Substantia nigra (tissue), 51 donors: ENCODE measurements at places on chromosomes 7 and 10.

DNA sequence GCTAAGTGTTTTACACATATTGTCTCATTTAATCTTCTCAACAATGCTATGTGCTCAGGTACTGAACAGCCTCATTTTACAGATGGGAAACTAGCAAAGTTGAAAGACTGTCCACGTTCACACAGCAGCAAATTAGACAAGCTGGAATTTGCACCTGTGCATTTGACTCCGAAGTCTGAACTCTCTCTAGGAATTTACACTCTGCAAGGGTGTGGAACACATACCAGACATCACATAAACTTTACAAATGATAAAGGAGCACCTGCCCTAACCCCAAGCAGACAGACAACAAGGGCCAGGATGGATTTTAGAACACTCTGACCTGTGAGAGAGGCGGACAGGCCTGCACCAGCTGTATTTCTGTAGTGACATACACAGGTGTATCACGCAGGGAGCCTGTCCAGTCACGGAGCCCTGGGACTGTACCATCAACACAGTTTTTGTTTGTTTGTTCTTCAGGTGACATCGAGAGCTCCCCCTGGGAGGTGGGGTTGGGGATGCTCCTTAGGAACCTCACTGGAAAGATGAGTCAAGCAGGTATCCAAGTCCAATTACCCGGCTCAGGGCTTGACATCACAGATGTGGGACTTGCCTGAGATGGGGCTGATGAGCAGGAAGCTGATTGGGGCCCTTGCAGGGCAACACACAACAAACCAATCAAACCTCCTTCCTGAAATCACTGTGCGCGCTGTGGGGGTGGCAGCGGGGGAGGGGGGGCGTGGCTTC, 31.0 kb downstream of the MKI67 start:
- DNase-seq, result no peak

DNA sequence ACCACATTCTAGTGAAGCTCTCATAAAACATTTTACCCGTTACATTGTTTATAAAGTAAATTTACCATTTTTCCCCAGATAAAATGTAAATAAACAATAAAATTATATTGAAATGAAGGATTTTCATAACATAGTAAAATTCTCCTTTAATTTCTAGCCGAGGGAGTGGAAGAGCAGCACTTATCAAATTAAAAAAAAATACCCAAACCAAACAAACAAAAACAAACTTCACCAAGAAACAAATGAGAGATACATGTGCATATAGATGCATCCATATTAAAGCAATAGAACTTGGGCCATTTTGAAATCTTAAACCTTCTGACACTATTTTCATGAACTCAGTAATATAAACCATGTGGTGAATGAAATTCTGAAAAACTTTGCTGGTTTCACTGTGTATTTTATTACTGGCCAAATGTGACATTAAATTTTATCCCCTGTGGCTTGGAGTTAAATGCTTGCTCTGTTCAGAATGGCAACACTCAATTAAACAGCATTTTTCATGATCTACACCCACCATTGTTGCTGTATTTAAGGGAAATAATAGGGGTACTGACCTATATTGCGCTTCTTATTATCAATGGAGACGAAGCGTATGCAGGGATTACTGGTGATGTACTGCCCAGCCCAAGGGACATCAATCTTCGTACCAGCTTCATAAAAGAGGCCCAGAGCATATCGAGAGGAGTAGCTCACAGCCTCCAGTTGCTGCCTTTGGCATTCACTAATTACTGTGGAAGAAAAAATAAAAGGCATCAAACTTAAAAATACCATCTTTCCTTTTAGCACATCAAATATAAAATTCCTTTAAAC, 220.9 kb downstream of the RNLS start:
- no peak for DNase-seq

DNA sequence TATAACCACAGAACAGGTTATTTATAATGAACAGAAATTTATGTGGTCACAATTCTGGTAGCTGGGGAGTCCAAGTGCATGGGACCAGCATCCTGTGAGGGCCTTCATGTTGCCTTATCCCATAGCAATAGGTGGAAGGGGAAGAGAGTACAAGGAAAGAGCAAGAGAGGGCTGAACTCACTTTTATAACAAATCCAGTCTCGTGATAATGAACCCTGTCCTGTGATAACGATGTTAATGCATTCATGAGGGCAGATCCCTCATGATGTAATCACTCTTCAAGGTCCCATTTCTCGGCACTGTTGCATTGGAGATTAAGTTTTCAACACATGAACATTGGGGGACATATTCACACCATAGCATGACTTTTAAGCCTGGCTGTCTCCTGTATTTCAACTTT, 27.4 kb upstream of the CCDC7 start:
- DNase-seq, result no peak

- no peak for DNase-seq
Observed at GRCh38 chr10:97539523-97540200, 32.9 kb upstream of the ANKRD2 start.

DNA sequence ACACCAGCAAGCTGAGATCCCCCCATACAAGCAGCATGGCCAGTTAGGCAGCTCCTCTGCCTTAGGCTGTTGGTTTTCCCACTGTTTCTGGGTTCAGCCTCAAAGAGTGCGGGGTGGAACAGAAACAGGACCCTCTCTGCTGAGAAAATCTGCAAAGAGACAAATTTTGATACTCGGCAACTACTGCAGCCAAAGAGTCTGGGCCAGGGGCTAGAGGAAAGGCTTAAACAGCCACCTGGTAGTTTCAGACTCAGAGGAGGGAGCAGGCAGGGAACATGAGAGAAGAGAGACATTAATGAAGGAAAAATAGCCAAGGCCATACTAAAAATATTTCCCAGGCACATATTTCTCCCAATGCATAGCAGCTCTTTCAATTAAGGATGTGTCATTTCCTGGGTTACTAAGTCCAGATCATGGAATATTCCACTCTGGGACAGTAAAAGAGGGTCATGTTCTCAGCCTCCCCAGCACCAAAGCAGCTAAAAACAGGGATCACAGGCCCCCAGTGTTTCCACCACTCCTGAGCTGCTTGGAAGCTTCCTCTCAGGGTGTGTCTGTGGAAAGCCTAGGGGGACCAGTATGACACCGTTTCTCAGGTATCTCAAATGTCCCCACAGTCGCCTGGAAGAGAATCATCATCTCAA, 29.8 kb downstream of the PDLIM1 start:
- DNase-seq, result no peak

GRCh38 chr10:44742248-44742647, 168.9 kb upstream of the TMEM72 start:
- DNase-seq, result no peak

- DNase-seq, result no peak
Observed at GRCh38 chr10:133263674-133264073, 13.0 kb downstream of the ADAM8 start.

DNA sequence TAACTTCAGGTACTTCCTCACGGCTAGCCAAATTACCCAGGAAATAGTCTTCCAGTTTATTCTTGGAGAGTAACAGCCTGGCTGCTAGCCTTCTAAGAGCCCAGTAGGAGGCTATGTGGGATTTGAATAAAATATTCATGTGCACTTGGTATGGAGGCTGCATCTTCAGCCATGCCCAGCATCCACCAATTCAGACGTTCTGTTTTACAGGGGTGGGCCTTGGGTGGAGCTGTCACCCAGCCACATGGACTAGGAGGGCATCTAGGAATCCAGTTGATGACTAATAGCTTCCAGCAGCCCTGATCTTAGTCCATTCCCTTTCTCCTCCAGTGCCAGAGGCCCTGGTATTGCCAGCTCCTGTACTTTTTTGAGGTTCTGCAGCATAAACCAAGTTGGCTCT, 66.3 kb upstream of the ZRANB1 start:
- no peak for DNase-seq

- no peak for DNase-seq
Observed at GRCh38 chr7:111363099-111363498, 199.2 kb downstream of the IMMP2L start.

DNA sequence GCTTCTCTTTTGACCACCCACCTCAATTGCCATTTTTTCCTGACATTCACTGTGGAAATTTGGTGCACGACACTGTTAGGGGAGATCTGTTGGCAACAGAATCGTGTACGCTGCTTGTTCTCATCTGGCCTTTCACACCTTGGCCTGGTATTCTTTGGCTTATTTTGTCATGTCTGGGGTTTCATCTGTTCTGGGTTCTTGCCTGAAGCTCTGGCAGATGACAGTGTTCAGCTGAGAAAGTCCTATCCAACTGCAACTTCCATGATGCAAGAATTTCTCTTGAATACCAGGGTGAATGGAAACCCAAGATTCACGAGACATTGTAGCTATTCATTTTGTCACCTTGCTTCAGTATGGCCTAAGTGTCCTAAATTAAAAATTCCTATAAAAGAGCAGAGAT, 82.6 kb upstream of the CELF2 start:
- DNase-seq, result no peak

DNA sequence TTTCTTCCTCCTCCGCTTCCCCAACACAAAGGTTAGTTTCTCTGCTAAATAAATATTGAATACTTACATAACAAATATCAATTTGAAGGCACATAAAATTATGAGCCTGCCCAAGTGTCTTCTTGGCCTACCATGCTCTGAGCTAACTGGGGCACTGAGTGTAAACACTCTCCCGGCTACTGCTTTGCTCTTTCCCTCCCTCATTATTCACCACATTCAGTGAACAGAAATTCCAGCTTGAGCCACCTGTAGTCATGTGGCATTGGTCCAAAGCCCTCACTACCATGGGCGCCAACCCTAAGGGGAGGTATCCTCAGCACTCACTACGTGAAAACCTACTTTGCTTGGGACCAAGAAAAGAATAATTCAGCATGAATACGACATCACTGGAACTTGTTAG, 409.0 kb downstream of the KCNMA1 start:
- no peak for DNase-seq

- no peak for DNase-seq
Observed at GRCh38 chr7:131330299-131330698, 2.6 kb downstream of the MKLN1 start.

DNA sequence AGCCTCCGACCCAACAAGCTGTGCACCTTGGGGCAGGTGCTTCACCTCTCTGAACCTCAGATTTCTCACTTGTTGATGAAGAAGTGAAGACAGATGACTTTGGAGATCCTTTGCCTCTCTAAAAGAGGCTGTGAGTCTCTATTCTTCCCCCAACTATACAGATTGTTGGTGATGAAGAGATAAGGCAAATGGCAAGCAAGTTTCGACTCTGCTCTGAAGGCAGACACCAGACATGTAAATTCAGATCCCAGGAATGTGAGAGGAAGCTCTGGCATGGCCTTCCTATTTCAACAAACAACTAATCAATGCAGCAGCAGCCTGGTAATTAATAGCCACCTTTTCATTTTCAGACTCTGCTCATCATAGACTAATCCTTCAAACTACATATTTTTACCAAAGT, 74.2 kb upstream of the EGR2 start:
- no peak for DNase-seq

DNA sequence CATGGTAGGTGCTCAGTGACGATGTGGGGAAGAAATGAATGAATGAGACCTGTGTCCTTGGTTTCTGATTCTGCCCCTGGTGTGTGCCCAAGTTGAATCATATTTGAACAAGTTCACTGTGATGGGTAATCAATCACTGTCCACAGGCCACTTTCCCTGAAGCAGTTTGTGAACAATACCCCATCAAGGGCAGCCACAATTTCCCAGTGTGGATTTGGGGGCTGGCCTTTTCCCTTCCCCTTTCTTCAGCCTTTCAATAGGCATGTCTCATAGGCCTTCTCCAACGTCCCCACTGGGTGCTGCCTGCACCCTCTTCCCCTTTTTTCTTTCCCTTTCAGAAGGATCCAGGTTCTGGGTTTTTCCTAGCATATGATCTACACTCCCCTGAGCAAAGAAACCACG, 64.7 kb downstream of the CREB5 start:
- no peak for DNase-seq

- no peak for DNase-seq
Observed at GRCh38 chr10:13231190-13231589, 3.0 kb downstream of the UCMA start.

- no peak for DNase-seq
Observed at GRCh38 chr10:14601872-14602725, 172.6 kb downstream of the FAM107B start.

DNA sequence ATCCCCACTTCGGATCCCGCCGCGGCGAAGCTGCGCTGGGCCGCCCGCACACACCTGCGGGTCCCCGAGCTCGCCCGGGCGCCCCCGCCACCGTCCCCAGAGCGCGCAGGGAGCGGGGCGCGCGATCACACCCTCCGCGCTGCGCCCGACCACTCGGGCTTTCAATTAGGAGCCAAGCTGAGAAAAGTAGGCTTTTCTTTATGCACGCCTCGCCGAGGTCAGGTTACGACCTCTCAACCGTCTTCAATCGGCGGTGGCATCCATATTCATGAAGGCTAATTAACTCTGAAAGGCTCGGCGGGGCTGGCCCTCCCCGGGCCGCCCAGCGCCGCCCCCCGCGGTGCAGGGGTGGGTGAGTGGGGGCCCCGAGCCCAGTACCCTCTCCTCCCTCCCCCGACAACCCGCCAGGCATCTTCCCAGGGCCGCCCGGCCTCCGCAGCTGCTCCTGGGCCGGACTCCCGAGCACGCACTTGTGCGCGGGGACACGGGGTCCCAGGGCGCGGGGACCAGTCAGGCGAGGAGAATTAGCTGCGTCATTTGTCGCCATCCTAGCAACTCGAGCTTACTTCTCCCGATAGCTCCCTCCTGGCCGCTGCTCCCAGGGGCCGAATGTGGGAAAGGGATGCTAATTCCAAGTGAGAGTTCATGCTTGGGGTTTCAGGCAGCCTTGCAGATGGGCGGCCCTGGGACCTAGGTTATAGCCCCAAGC, 155.5 kb upstream of the LYZL2 start:
- DNase-seq, result peak; percentile 79

DNA sequence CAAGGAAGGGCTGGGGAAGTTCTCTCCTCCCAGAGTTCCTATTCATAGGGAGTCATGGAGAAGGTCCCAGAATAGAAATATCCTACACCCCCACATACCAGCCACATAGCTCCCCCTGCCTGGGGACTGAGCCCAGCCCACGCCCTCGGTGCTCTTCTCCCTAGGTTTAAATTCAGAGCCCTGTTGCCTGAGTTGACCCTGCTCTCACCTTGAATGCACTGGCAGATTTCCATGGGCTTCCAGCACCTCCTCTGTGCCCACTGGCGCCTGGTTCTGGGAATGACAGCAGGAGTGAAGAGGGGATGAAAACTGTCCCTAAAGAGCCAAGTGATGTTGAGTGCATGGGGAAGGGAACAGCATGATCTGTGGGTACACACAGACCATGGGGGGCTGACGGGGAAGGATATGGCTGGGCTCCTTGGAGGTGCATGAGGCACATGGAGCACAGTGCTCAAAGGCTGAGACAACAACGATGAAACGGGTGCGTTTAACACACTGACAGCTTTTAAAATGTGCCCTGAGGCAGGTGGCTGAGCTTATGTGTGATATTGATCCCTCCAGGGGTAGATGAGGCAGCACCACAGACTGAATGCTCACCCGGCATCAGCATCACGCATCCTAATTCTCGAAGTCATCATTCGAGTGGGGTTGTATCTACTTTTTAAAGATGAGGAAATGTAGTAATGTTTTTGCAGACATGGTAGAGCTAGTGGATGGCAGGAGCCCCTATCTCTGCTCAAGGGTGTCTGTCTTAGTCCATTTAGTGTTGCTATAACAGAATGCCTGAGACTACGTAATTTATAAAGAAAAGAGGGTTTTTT, 53.7 kb upstream of the IGFBP3 start:
- no peak for DNase-seq
